ENCODE measurements at places on chromosomes 12 and 14.
A peak's percentile ranks its signal among the peaks of the same experiment; 100 is the strongest.

GRCh38 chr12:96365604-96366380 is 34.4 kb downstream of the CDK17 start:
- DNase-seq, result no peak

DNA sequence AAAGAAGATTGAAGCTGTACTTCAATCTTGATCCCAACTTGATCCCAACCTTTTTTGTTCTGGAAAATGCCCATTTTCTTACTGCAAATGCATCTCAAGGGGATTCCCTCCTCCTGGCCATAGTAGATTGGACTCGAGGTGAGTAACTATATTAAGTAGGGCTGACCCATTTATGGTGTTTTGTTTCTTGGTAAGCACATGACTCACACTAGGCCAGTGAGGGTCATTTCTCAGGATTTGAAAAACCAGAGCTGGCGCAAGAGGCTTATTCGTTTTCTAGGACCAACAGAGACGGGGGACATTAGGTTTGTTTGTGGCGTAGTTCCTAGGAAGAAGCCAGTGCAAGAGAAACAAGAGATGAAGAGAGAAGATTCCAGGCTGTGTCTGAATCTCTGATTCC is 51.4 kb downstream of the MRPL42 start:
- DNase-seq, result no peak

DNA sequence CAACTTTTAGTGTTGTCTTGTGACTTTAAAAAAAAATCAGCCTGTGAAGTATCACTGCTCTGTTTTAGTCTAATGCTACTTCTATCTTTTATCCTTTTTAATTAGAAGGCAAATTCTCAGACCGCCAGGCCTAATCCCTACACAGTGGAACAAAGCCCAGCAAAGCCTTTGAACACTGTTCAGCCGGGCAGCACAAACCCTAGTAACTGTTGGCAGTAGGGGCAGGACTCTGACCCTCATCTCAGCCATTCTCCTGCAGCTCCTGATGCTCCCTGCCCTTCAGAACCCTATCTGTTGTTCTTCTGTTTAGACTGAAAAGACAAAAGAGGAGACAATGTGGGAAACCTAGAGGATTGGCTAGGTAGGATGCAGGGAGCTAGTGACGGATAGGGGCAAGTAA is 78.0 kb upstream of the OTX2 start:
- DNase-seq, result no peak

DNA sequence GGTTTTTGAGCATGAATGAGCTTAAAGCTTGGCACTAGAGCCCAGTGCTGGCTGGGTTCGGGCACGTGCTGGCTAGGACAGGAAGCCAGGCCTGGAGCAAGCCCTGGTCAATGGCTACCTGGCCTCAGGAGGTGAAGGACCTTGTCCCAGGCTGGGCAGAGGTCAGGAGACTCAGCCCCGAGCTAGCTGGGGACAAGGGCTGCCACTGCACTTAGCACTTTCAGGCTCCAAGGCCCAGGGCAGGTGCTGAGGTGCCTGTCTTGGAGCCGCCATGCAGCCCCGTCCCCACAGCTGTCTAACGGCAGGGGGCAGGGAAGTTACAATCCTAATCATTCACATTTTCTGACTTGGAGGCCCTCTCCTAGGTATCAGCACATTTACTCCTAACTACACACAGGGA is 4.3 kb upstream of the AQP6 start:
- DNase-seq, result no peak

DNA sequence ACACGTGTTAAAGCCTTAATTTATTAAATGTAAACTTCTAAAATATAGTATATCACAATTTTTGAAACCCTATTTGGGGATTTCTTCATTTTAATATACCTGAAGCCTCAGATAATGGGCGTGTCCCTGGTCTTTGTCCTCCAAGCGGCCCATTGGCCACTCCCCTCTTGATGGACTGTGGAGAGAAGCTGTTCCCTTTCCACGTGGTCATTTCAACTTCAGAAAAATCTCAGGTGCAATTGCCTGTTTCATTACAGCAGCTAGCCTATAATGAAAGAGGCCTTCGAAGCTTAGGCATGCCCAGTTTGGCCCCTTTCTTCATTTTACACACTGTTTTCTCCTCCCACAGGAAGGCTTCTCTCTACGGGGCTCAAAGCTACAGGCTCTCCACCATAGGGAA is 131.4 kb upstream of the ARHGAP5 start:
- DNase-seq, result no peak

GRCh38 chr12:98419081-98419794 is 96.2 kb upstream of the TMPO start:
- no peak for DNase-seq

GRCh38 chr14:59130462-59130861 is 58.0 kb upstream of the DAAM1 start:
- no peak for DNase-seq

DNA sequence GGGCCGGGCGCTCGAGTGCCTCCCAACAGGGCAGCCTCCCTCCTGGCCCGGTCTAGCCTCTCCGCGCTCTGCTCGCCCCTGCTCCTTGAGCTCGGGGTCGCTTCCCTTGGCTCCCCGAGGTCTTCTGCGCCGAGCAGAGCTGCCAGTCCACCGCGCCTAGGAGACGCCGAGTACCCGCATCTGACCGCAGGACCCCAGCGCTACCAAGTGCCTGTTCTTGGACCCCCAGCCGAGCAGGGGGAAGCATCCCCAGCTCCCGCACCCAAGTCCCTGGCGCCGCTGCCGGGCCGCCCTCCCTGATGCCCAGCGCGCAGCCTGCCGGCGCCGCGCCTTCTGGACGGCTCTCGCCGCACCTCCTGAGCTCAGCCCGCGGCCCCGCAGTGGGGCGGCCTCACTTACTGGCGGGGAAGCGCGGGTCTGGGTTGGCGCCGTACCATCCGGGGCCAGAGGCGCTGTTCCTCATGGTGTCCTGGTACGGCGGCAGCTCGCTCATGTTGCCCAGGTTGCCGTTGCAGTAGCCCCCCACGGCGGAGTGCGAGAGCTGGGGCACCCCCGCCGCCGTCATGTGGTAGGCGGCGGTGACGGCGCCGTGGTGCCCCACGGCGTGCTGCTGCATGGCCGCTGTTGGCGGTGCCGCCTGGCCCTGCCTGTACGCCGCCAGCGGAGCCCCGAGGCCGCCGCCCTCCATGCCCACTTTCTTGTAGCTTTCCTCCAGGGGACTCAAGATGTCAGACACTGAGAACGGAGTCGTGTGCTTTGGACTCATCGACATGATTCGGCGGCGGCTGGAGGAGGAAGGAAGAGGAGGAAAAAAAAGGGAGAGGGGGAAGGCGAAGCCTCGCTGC is 1.2 kb downstream of the NKX2-1 start:
- DNase-seq, result no peak

GRCh38 chr12:106790020-106790419 is 15.5 kb downstream of the RIC8B start:
- DNase-seq, result no peak

DNA sequence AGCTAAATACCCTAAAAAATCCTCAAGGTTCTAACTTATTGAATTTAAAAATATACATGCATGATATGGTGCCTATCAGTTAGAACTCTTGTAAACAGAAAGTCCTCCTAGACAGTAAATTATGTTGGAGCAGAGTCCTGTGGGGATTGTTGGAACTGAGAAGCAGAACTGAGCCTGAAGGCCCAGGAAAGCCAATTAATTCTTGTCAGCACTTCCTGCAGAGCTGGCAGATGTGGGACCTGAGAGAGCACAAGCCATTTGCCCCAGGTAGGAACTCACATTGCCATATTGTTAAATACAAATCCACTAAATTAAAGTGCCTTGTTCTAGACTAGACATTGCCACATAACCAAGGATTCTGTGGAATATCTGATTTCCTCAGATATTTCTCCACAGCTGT is 117.1 kb downstream of the RTN1 start:
- DNase-seq, result no peak

DNA sequence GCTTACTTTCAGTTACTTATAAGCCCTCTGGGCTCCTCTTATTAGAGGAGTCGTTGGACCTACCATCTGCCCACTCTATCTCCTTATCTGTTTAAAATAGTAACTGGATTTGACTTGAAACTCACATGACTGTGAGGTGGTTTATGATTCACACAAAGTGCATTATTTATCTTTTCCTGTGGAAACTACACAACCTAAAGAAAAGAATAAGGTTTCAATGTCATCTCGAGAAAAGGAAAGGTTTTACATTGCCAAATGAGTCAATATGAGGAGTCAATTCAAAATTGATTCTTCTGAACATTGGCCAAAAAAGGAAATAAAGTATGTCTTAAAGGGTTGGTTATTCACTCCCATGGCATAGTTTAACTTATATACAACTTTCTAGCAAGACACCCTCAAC is 225.0 kb upstream of the G2E3 start:
- DNase-seq, result no peak

GRCh38 chr14:102827716-102828115 is 50.5 kb downstream of the TRAF3 start:
- DNase-seq, result no peak

DNA sequence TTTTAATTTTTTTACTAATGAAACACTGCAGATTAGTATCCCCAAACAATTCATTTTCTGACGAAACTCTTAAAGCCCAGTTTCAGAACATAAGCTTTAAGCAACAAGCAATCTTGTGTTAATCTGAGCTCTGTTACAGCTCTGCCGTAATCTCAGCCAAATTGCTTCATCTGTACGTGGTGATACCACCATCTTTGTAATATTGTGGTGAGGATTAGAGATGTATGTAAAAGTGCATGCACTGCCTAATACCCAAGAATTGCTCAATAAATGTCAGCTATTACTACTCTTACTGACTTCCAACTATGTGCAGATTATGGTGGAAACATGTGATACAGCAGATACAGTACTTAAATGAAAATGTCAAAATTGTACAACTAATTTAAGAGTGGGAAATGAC is 1.8 kb downstream of the AKAP5 start:
- DNase-seq, result no peak

DNA sequence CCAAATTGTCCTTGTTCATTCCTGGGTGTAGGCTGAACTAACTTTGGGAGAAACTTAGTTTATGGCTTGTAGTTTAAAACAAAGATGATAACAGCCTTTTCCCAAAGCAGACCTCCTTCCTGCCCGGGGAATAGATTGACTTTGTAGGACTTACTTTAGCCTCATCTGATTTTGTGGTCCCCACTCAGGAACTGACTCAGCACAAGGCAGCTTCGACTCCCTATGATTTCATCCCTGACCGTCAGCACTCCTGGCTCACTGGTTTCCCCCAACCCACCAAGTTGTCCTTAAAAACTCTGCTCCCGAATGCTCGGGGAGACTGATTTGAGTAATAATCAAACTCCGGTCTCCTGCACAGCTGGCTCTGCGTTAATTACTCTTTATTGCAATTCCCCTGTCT is 40.1 kb upstream of the DDHD1 start:
- DNase-seq, result no peak

DNA sequence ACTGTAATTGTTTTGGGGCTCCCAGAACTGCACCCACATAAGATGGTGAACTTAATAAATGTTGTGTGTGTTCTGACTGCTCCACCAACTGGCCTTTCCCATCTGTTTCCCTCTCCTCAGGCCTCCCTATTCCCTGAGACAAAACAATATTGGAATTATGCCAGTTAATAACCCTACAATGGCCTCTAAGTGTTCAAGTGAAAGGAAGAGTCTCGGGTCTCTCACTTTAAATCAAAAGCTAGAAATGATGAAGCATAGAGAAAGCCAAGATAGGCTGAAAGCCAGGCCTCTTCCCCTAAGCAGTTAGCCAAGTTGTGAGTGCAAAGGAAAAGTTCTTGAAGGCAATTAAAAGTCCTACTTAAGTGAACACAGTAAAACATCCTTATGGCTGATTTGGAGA is 13.4 kb downstream of the ACOT6 start:
- DNase-seq, result no peak

GRCh38 chr14:50603565-50603964 is 43.6 kb downstream of the ATL1 start:
- DNase-seq, result no peak

- no peak for DNase-seq
These were observed 2.9 kb upstream of the SETD1B start for GRCh38 chr12:121800694-121801594.

GRCh38 chr14:104724981-104725771 is 1.1 kb downstream of the ADSS1 start:
- DNase-seq, result no peak

DNA sequence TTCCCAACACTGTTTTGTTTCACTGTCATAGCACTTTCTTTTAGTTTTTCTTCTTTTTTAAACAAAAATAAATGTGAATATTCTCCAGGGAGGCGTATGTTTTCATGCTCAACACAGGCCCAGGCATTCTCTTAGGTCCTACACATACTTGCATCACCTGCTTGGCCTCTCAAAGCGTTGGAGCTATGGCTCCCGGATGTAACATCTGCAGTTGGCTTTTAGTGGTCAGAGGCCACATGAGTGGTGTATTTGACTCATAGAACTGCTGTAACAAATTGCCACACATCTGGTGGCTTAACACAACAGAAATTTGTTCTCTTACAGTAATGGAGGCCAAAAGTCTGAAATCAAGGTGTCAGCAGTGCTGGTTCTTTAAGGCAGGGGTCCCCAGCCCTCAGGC is 44.6 kb upstream of the VRK1 start:
- no peak for DNase-seq

- no peak for DNase-seq
These were observed 95.6 kb downstream of the DIP2B start for GRCh38 chr12:50600364-50600763.

GRCh38 chr12:48979602-48980388 is 1.7 kb downstream of the WNT1 start:
- no peak for DNase-seq

DNA sequence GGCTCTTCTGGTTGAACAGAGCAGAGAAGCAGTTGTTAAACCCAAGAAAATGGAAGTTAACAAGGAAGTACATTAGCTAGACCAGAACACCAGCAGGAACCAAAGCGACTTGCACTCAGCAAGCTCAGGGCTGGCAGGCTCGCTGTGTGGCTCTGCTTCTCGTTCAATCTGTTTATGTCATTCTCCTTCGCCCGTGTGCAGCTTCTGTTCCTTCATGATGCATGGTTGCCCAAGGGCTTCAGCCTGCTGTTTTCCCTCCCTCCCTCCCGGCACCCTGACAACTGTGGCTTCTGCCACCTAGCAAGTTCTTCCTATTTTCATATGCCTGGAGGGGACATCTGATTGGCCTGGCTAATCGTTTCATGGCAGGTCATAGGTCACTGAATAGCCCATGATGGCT is 25.3 kb downstream of the PIGH start:
- no peak for DNase-seq

DNA sequence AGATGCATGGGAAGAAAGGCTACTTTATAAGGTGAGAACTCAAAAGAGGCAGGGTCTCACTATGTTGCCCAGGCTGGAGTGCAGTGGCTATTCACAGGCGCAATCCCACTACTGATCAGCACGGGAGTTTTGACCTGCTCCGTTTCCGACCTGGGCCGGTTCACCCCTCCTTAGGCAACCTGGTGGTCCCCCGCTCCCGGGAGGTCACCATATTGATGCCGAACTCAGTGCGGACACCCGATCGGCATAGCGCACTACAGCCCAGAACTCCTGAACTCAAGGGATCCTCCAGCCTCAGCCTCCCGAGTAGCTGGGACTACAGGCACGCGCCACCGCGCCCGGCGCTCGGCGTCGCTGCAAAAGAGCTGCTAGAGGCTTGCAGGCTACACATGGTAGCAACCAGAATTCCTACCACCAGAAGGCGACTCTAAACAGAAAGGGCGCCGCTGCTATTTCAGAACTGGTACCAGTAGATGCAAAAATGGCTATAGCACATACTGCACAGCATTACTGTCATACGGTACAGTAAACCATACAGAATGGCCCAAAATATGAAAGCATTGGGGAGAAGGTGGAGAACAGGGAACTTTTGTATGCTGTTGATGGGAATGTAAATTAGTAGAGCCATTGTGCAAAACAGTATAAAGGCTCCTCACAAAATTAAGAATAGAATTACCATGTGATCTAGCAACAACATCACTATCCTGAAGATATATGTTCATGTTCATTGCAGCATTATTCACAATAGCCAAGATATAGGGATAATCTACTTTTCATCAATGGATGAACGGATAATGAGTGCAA is 1.2 kb upstream of the NEMF start:
- peak; percentile 30 for DNase-seq

GRCh38 chr14:22386924-22387775 is 201.9 kb downstream of the DAD1 start:
- DNase-seq, result no peak

Measured in stimulated activated CD8-positive, alpha-beta memory T cell treated with anti-CD3 and anti-CD28 coated beads, Interleukin-7, amount 100 ng/mL, for 1 hour (primary cell).